ENCODE measurements at places on chromosomes 13 and 19. TPM values are rescaled to one million over a fixed set of nuclear protein-coding genes. Genes with fewer than 3 reads are reported as not detected.

The VSIG10L gene
- 1.5 TPM for total RNA-seq

DNA sequence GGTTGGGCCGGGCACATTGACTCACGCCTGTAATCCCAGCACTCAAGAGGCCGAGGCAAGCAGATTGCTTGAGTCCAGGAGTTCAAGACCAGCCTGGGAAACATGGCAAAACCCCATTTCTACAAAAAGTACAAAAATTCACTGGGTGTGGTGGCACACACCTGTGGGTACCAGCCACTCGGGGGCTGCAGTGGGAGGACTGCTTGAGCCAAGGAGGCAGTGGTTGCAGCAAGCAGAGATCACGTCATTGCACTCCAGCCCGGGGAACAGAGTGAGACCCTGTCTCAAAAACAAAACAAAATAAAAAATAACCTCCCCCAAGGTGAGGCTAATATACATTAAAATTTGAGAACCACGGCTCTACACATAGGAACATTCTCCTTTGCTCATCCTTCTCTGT, 24.9 kb downstream of the NLRP13 start:
- ATAC-seq: no peak

DNA sequence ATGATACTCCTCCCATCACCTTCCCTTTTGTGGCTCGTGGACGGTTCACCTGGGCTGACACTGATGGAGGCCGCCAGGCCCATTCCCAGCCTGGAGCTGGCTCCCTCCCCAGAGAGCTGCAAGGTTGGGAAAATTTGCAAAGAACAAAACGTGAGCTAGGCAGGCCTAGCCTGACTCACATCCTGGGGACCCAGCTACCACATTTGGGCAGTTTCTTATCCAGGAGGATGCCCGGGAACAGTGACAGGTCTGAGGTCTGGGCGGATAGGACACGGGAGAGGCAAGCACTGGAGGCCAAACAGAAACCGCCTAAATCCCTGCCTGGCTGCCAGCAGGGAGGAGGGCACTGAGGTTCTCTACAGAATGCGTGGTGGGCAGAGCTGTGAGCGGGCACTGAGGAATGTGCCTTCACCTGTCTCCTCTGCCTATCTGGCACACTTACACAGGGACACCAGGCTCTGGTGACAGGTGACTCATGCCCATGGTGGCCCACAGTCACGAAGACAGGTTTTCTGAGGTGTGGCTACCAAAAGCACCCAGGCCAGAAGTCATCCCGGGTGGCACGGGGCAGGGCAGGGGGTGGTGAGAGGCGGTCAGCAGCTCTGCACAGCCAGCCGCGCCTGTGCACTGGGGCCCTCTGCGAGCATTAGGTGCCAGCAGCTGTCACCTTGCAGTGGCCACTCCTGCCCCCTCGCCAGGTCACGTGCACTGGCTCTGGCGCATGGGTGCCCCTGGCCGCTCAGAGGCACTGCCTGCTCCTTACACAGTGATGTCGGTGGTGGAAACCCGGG, 23.2 kb downstream of the SH3GL1 start:
- ATAC-seq: no peak

GRCh38 chr13:45733361-45733760, 31.2 kb downstream of the CBY2 start:
- no peak for ATAC-seq
